Stimulated activated CD4-positive, alpha-beta T cell treated with anti-CD3 and anti-CD28 coated beads, Interleukin-1b, Interleukin-23, amount 100 ng/mL, for 1 hour (primary cell): ENCODE measurements at places on chromosomes 16 and 17.

GRCh38 chr17:13580790-13581189, 20.9 kb downstream of the HS3ST3A1 start:
- no peak for DNase-seq

GRCh38 chr17:29652976-29653375, 30.3 kb upstream of the CORO6 start:
- DNase-seq = no peak

DNA sequence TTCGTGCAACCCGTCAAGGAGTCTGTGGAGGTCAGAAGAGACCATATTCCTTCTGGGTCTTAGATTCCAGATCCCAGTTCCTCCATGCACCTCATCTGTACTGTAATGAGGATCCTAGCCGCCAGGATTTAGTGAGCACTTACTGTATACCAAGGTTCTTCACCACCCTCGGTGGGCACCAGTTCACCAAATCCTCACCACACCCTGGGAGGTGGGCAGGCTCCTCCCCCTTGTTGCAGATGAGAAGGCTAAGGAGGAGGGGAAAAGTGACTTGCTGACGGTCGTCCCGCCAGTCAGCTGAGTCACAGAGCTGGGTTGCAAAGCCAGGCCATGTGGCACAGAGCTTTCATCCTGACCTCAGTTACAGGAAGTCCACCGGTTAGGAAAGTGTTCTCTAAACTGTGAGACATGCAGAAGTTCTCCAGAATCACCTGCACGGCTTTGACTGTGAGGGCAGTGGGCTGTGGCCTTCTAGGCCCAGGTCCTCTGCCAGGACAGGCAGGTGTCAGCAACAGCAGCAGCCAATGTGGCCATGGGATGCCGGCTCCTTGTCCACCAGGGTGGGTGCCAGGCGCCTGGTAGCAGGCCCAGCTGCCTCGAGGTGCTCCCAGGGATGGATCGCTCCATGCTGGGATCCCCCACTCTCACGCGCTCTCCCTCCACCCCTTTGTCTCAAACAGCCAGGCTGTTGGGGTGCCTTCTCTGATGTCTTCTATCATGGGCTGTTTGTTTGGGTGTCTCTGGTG, 240.3 kb upstream of the GSE1 start:
- no peak for DNase-seq

GRCh38 chr17:7589891-7590691, at the start of gene SOX15:
Gene SOX15 (minus strand): TSS chr17:7590094. CDS start chr17:7589676, 418 bp downstream.
- DNase-seq = no peak

GRCh38 chr17:21285164-21286065, 904 bp downstream of the MAP2K3 start:
- no peak for DNase-seq
